ENCODE measurements at places on chromosomes 6 and 20.

DNA sequence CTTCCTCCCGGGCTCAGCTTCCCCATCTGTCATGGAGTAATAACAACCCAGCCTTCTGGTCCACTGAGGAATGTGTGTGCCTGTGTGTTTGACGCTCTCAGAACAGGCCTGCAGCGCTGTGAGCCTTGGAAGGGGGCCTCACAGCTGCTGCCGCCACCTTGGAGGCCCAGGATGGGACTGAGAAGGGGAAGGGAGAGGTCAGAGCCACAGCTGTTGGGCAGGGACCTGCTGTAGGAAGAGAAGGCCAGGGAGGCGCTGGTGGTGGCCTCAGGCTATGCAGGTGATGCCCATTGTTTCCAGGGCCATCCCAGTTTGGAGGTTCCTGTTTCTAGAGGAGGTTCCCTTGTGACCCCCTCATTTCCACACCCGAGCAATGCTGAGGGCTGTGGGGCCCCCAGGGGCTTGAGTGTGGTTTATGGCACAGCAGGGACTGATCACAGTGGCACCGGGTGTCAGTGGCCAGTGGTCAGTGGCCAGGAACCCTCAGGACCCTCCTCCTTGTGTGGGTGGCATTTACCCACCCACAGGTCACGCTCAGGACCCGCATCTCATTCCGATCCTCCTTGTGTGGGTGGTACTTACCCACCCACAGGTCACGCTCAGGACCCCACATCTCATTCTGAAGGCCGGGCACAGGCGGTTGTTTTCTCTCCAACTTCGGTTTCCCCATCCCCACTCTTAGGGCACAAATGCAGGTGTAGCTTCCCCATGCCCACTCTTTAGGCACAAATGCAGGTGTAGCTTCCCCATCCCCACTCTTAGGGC, 14.0 kb downstream of the TPD52L2 start:
- DNase-seq: no peak

GRCh38 chr20:11379257-11380011, 538.3 kb upstream of the BTBD3 start:
- no peak for DNase-seq

- no peak for DNase-seq
These were observed 28.7 kb upstream of the MAS1 start for GRCh38 chr6:159862103-159862502.

GRCh38 chr6:102761872-102762271, 1368.4 kb downstream of the GRIK2 start:
- no peak for DNase-seq

DNA sequence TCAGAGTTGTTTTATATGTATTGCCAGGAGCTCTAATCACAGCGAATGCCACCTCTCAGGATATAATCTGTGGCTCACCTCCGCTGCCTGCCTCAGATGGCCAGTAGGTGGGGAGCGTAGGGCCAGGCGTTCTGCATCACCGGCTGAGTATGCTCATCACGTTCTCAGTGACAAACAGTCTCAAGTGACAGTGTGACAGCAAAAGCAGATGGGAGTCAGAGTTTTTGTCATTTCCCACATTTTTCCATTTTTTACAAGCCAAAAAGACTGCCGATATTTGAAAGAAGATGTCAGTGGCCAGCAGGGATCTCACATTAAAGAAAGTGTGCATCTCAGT, 208.7 kb downstream of the ALDH8A1 start:
- DNase-seq: no peak

DNA sequence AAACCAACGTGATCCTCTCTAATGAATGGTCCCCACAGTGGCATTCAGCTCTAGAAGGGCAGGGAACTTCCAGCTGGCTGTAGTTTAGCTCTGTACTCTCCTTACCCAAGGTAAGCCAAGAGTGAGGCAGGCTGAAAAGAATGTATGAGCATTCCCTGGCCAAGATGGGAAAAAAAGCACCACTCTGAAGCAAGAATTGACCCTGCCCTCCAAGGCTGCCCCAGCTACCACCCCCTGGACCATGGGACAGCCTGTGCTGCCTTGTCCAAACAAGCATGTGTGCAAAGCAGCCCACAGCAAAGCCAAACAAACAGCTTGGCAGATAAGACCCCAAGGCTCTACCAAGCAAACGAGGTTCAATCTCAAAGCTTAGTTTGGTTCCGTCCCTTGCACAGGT, 73.9 kb downstream of the GFOD1 start:
- no peak for DNase-seq

- no peak for DNase-seq
These were observed 116.8 kb upstream of the BACH2 start for GRCh38 chr6:90413396-90413795.

DNA sequence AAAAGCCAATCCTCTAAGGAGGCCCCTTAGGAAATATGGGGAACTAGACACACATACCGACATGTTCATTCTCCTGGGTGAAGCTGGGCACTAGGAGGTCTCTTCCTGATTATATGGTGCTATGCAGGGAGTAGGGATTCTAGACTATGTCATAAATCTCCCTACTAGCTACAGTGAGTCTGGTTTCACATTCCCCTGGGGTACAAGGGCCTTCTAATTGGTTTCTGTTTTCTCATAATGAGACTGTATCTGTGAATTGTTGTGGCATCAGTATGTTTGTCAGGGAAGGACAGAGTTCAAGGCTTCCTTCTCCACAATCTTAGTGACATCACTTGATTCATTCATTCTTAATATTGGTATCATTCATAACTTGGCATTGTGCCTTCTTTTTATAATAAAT, 103.5 kb downstream of the TINAG start:
- DNase-seq: no peak

GRCh38 chr6:129859524-129859923, 1.6 kb downstream of the TMEM244 start:
- DNase-seq: no peak

DNA sequence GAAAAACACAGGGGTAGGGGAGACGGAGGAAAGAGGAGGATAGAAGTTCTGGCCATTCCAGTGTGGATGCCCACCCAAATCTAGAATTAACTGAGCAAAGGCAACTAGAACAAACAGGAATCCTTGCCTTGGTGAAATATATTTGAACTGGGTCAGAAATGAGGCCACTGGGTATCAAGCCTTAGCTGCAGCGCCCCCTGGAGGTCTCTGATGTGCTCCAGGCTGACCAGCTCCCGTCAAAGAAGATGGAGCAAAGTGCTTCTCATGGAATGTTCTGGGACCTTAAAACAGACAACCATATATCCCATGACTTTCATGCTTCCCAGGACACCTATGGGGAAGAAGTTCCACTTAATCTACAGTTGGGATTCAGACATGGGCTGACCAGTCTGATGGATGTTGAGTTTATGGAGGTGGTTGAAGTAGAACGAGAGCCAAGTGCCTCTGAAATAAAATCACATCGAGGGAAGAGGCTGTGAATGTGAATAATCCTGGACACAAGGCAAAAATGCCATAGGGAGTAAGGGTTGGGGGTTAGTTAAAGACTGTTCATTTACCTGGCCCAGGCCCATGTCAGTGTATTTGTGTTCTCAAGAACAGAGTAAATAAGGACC, 50.4 kb downstream of the HLA-DPB1 start:
- no peak for DNase-seq

DNA sequence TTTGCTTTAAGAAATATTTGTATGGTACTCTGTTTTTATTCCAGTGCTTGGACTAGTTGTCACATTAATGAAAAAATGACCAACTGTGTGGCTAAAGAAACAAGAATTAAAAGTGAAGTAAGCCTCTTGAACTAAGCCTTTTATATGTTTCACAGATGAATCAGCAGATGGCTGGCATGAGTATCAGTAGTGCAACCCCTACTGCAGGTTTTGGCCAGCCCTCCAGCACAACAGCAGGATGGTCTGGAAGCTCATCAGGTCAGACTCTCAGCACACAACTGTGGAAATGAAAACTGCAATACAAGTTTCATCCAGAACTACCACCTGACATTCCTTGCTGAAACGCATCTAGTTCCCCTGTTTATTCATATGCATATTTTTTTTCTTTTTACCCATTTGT, 96.8 kb downstream of the B3GAT2 start:
- DNase-seq: no peak

- no peak for DNase-seq
These were observed 763.9 kb downstream of the HACE1 start for GRCh38 chr6:104095661-104096416.
